ENCODE measurements at places on chromosomes 12 and 14.

GRCh38 chr14:44565968-44566367 lies 58.9 kb upstream of the FSCB start:
- no peak for DNase-seq

DNA sequence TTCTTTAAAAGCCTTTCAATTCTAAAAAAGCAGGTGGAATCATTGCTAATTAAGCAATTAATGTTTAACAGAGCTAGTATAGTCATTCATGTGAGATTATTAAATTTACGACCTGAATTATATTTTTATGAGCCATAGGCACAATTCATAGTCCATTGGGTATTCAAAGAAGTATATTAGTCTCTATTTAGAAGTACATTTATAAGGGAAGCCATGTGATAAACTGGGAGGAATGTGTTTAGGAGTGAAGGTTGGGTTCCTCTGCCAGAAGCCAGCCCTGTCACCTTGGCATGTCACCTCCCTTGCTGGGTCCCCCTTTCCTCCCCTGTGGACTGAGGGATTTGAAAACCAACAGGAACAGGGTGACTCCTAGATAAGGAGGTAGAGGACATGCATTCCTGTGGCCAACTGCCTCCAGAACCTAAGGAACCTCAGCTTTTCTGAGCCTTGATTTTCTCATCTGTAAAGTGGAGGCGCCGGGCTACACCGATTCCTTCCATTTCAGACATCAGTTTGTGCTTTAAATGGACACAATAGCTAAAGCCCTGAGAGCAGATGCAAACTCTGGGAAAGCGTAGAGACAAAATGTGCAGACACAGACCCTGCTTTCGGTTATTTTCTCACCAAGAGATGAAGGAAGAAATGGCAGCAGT lies 5.4 kb upstream of the KRT2 start:
- DNase-seq, result no peak

- DNase-seq, result no peak
Measured at GRCh38 chr14:99731547-99732435, 47.7 kb downstream of the CYP46A1 start.

GRCh38 chr12:109202770-109203169 lies 86.4 kb downstream of the ACACB start:
- DNase-seq, result no peak

- no peak for DNase-seq
Measured at GRCh38 chr12:131115766-131116467, 162.2 kb downstream of the ADGRD1 start.

GRCh38 chr14:101114726-101115515 lies 211.4 kb upstream of the RTL1 start:
- DNase-seq, result no peak

- DNase-seq, result peak; percentile 82
Measured at GRCh38 chr12:131147894-131148293, 194.2 kb downstream of the ADGRD1 start.

Data from inflammatory macrophage (primary cell).